ENCODE measurements at places on chromosomes 4 and X. TPM values are rescaled to one million over a fixed set of nuclear protein-coding genes. Genes with fewer than 3 reads are reported as not detected.

The ARMCX5 gene
- 7.4 TPM for total RNA-seq

The NLRP2B gene
- total RNA-seq = not detected

The TMEM184C gene
- 16.7 TPM for total RNA-seq

The SYTL5 gene
- total RNA-seq = not detected

The SPIN4 gene
- total RNA-seq = 0.19 TPM
